ENCODE measurements at places on chromosomes 12 and 14.

DNA sequence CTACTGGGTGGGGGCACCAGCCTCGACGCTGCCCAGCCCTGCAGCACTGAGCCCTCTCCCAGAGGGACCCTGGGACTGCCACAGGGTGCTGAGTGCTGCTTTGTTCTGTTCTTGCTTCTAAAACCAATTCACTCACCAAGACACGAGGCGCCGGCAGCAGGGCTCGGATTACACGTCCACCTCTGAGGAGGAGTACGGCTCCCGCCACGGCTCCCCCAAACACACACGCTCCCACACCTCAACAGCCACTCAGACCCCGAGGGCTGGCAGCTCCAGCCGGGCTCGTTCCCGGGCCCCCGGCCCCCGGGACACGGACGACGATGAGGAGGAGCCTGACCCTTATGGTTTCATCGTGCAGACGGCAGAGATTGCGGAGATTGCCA is 24.3 kb downstream of the CEP170B start:
- DNase-seq = no peak

DNA sequence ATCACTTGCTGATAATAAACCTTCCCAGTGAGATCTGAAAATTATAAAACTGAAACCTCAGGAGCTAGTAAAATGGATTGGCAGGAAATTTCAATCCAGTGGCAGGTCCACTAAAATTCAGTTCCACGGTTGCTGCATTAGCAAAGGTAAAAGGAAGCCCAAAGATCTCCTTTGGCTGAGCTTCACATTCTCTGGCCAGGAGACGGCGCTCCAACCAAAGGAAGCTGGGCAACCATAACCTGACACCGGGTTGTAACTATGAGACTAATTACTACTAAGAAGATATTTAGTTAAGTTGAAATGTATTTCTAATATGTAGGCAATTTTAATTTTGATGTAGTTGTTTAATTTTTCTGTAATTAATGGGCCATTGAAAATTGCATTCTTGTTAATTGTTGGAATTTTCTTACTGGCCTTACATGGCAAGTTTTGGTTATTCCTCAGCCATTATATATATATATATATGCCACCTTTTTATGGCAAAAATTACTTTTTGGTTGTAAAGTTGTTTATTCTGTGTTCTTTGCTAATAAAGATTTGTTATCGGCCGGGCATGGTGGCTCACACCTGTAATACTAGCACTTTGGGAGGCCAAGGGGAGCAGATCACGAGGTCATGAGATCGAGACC is 17.0 kb downstream of the OR8S1 start:
- peak; percentile 34 for DNase-seq

DNA sequence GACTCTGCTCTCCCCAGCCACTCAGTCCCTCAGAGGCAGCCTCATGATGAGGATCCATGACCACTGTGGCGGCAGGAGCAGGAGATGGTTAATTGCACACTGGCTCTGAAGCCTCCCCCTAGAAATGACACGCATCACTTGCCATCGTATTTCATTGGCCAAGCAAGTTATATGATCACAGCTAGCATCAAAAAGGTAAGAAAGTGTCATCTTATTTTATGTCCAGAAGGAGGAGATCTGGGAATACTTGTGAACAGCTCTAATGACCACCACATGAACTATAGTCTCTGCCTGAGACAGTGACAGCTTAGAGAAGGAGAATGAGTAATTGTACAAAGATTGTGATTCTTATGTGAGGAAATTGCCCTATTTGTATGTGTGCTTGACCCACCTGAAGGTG is 363.4 kb downstream of the NUAK1 start:
- no peak for DNase-seq

- DNase-seq = no peak
Measured at GRCh38 chr12:69688471-69689427, 10.4 kb downstream of the BEST3 start.

- no peak for DNase-seq
Measured at GRCh38 chr14:101571004-101571403, 9.7 kb downstream of the DIO3 start.

DNA sequence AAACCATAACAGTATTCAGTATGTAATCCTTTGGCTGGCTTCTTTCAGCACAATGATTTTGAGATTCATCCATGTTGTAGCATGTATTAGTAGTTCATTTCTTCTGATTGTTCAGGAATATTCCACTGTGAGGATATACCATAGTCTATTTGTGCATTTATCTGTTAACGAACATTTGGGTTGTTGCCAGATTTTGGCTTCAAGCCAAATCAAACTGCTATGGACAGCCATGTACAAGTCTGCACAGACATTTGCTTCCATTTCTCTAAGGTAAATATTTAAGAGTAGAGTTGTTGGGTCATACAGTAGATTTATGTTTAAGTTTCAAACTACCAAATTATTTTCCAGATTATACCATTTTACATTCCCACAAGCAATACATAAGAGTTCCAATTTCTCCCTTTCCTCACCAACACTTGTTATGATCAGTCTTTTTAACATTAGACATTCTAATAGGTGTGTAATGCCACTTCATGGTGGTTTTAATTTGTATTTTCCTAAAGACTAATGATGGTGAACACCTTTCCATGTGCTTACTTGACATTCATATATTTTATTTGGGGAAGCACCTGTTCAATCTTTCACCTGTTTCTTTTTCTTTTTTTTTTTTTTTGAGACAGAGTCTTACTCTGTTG is 56.6 kb downstream of the ZFYVE21 start:
- DNase-seq = no peak

GRCh38 chr12:15726878-15727150 is 62.4 kb downstream of the EPS8 start:
- no peak for DNase-seq

DNA sequence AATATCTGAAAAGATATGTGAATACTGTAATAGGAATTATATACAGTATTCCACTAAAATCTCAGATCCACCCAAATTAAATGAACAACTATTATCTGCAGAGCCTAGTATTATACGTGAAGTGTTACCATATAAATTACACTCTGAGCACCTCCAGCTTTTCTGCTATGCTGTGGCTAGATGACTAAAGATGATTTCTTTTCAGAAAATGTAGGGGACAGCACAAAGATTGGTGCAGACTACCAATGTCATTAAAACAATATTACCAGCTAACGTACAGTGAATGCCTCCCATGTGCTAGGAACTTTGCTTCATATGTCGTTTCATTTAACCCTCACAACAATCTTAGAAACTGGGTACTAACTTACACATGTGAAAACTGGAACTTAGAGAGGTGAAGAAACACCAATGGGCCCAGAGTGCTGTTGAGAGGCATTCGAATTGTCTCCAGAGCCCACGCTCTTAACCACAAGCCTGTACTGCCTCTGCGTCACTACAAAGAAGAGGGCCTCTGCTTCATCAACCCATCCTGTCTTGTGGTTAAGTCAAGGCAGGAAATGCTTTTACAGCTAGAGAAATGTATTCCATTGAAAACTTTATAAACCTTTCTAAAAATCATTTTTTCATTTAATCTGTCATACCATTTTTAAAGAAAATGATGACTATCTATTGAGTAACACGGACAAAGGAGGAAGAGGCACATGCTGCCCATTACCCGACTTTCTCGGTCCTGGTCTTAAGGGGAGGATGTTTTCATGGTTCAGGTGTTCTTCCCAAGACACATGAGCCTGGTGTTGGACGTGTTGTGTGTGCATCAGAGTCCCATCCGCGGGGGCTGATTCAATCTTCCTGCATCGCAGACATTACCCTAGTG is 1.3 kb downstream of the GPR65 start:
- DNase-seq = peak; percentile 44

GRCh38 chr14:22919601-22919921 is 612 bp upstream of the RBM23 start:
- DNase-seq = no peak

GRCh38 chr14:37587131-37587803 is 7.8 kb downstream of the FOXA1 start:
- DNase-seq = no peak

GRCh38 chr12:96400631-96401075 is 414 bp upstream of the CDK17 start:
- no peak for DNase-seq

GRCh38 chr14:76958020-76958979 is 70.2 kb downstream of the IRF2BPL start:
- DNase-seq = no peak

DNA sequence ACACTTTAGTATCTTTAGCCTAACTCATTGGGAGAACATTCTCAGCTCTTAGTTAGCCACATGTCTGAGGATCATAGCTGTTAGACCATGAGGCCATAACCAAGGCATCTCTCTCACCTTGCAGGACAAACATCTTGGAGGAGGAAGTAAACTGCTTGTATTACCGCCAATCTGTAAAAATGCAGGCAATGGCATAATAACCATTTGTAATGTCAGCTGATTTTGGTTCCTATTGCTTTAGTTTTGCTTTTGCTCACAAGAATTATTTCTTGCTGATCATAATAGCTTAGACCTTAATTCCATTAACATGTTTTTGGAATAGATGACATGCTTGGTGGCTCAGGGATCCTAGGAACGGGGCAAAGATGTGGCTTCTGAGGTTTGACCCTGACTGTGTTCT is 16.4 kb upstream of the GSG1 start:
- no peak for DNase-seq

GRCh38 chr12:22121224-22121623 is 75.2 kb downstream of the CMAS start:
- no peak for DNase-seq

DNA sequence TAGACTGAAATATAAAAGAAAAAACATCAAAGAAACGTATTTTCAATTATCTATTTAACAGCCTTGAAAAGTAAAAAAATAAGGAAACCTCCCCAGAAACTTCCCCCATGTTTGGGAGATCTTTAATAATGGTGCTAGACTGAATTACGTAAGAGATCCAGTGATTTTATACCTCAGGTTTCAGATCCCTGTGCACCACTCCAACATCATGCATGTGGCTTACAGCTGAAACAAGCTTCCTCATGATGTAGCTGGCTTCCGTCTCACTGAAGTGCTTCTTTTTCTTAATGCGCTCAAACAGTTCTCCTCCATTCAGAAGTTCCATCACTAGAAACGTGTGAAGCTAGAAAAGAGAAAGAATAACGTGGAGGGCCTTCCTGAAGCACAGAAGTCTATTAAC is 78.0 kb upstream of the TTC7B start:
- DNase-seq = no peak

DNA sequence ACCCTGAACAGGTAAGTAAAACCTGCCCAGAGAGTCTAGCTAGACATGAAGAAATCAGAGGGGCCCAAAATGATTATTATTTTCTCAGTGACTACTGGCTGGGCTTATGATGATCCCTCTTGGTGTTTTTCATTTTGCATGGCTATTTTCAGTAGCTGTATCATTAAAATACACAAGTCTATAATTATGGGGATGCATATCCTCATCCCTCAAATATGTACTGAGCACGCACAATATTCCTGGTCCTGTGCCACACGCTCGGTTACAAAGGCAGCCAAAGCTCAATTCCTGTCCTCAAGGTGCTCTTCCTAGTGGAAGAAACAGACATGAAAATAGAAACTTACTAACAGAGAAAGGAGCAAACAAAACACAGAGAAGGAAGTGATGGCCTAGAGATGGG is 180.0 kb downstream of the DAD1 start:
- DNase-seq = no peak

DNA sequence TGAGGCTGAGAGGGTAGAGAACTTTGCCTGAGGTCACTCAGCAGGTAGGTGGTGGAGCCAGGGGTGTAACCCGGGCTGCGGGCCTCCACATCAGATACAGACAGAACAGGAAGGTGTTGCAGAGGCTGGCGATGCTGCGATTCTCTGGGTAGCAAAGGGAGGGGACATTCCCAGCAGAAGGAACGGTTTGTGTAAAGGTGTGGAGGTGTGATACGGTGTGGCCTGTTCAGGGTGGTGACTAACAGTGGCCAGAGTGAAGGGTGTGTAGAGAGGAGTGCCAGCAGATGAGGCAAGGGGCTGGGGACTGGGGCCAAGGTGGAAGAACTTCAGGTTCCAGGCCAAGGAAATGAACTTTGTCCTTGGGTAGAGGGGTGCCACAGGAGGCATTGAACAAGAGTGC is 18.2 kb upstream of the FAIM2 start:
- DNase-seq = no peak

GRCh38 chr12:112025808-112026375 is 12.7 kb downstream of the ERP29 start:
- DNase-seq = no peak

GRCh38 chr14:64422756-64423155 is 34.6 kb downstream of the MTHFD1 start:
- no peak for DNase-seq

DNA sequence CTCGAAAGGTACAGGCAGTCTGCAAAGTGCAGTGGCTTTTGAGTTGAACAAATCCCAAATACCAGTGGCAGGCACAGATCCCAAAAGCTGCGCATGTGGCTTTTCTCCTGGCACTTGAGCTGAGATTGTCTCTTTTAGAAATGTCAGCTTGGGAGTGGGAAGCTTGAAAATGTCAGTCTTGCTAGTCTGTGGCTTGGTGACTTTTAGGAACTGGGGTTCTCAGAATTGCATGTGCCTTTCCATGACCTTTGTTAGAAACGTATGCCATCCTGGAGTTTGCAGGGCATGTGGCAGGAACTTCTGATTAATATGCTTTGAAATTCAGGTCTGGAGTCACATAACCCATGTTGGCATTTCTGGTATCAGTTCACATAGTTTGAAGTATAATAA is 182.1 kb downstream of the CHST11 start:
- no peak for DNase-seq

GRCh38 chr12:104456950-104457745 is 400 bp downstream of the CHST11 start:
- peak; percentile 33 for DNase-seq

DNA sequence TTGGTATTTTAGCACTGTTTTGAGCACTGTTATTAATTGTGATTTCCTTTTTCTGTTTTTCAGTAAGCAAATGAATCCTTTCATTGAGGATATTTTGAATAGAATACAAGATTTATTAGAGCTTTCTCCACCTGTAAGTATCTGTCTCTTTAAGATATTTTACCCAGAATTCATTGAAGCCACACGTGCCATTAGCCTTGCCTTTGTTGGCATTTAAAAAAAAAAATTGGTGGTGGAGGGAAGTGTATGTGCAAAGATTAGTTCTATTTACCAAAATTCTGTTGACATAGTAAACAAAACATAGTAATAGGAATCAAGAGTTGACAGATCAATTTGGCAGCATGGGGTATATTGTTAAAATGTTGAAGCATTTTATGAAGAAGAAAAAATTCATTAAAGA is 23.8 kb downstream of the XPOT start:
- DNase-seq = no peak

DNA sequence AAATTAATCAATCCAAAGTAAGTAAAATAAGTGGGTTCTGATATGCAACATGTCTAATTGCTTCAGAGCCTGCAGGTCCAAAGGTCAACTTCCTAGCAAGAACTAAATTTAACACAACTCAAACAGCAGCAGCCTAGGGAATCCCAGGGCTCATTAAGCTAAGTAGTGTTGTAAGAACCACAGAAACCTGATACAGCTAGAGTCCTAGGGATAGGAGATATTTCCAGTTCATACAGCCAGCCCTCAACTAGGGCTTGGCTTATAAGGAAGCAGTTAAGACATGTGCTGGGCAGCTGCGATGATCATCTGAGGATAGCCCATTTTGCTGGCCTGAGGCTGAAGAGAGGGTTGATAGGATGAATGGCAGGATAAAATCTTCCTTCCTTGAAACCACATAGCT is at the start of gene OR4Q3:
OR4Q3 (plus strand) TSS at position 316 of the 400 bp plus-strand sequence.
- DNase-seq = no peak

- no peak for DNase-seq
Measured at GRCh38 chr12:3132636-3133404, 55.6 kb downstream of the TSPAN9 start.

- no peak for DNase-seq
Measured at GRCh38 chr14:22412926-22413411, 176.1 kb downstream of the DAD1 start.

- no peak for DNase-seq
Measured at GRCh38 chr12:12979126-12979525, 20.9 kb downstream of the HEBP1 start.
